Activated naive CD8-positive, alpha-beta T cell treated with anti-CD3 and anti-CD28 coated beads for 36 hours (primary cell): ENCODE measurements at places on chromosomes 3 and 15. TPM values are rescaled to one million over a fixed set of nuclear protein-coding genes. Genes with fewer than 3 reads are reported as not detected.

GRCh38 chr3:126077754-126078153 is 6.2 kb downstream of the SLC41A3 start:
- no peak overlapping the region for H3K27ac ChIP-seq
- peaks cover 3% of the 10 kb centered on the region for H3K4me1 ChIP-seq
- H3K27me3 ChIP-seq: no peaks in the 10 kb centered on the region
- peaks cover 18% of the 10 kb centered on the region for H3K36me3 ChIP-seq
- no peak for DNase-seq

Gene FEZF2
- not detected for total RNA-seq

- no peaks in the 10 kb centered on the region for H3K27me3 ChIP-seq
- DNase-seq: no peak
- H3K4me3 ChIP-seq: no peak overlapping the region
- H3K27ac ChIP-seq: no peak overlapping the region
- H3K36me3 ChIP-seq: no peaks in the 10 kb centered on the region
Measured at GRCh38 chr3:139835830-139836683, 98.9 kb upstream of the CLSTN2 start.

DNA sequence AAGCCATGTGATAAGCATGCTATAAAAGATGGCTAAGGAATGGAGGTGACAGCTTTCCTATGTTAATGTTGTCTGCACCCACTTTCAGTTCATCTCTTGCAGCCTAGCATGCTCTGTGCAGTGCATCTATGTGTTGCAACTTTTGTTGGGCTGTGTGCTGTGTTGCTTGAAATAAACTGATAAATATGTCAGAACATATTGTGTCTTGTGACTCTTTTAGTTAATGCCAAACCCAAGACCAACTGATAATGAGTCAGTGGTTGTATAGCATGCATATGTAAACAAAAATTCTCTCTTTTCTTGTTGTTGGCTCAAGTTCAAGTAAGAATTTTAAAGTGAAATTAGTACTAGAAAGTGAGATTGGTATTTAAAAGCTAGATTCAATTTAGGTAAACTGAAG is 37.0 kb upstream of the SCN10A start:
- H3K4me3 ChIP-seq: no peak overlapping the region
- no peak overlapping the region for H3K27ac ChIP-seq
- DNase-seq: no peak

GRCh38 chr15:61318802-61319525 is 89.9 kb upstream of the RORA start:
- H3K4me3 ChIP-seq: no peak overlapping the region
- H3K36me3 ChIP-seq: no peaks in the 10 kb centered on the region
- no peaks in the 10 kb centered on the region for H3K4me1 ChIP-seq
- no peak overlapping the region for H3K27ac ChIP-seq
- peaks cover 6% of the 10 kb centered on the region for H3K27me3 ChIP-seq
- DNase-seq: no peak
